ENCODE measurements at places on chromosomes 2 and 18. TPM values are rescaled to one million over a fixed set of nuclear protein-coding genes. Genes with fewer than 3 reads are reported as not detected.

Gene NAGK
- 185 TPM for total RNA-seq

Gene TEKT4
- total RNA-seq, result not detected

Gene ANKZF1
- total RNA-seq, result 27.9 TPM

Gene FAM110C
- 0.22 TPM for total RNA-seq

Gene MAB21L4
- total RNA-seq, result not detected

Gene SNRNP27
- 50.7 TPM for total RNA-seq

Gene TRIB2
- 40.5 TPM for total RNA-seq

Gene CNGA3
- total RNA-seq, result not detected

Gene LONRF2
- 1.7 TPM for total RNA-seq

GRCh38 chr2:160956243-160956802, 203.9 kb upstream of the TANK start:
- no peaks in the 10 kb centered on the region for H3K36me3 ChIP-seq
- no peaks in the 10 kb centered on the region for H3K27me3 ChIP-seq
- H3K27ac ChIP-seq, result no peak overlapping the region
- H3K4me1 ChIP-seq, result peaks cover 9% of the 10 kb centered on the region
- no peak overlapping the region for H3K4me3 ChIP-seq
- no peak for DNase-seq

GRCh38 chr2:109715313-109715805, 78.7 kb upstream of the RGPD5 start:
- peaks cover 3% of the 10 kb centered on the region for H3K27me3 ChIP-seq
- no peak overlapping the region for H3K27ac ChIP-seq
- no peaks in the 10 kb centered on the region for H3K4me1 ChIP-seq
- no peaks in the 10 kb centered on the region for H3K36me3 ChIP-seq
- no peak for DNase-seq

GRCh38 chr2:169039702-169040101, 8.6 kb upstream of the ABCB11 start:
- no peak overlapping the region for H3K27ac ChIP-seq
- H3K27me3 ChIP-seq, result no peaks in the 10 kb centered on the region
- peaks cover 4% of the 10 kb centered on the region for H3K4me1 ChIP-seq
- no peak for DNase-seq
- H3K36me3 ChIP-seq, result peaks cover 17% of the 10 kb centered on the region

DNA sequence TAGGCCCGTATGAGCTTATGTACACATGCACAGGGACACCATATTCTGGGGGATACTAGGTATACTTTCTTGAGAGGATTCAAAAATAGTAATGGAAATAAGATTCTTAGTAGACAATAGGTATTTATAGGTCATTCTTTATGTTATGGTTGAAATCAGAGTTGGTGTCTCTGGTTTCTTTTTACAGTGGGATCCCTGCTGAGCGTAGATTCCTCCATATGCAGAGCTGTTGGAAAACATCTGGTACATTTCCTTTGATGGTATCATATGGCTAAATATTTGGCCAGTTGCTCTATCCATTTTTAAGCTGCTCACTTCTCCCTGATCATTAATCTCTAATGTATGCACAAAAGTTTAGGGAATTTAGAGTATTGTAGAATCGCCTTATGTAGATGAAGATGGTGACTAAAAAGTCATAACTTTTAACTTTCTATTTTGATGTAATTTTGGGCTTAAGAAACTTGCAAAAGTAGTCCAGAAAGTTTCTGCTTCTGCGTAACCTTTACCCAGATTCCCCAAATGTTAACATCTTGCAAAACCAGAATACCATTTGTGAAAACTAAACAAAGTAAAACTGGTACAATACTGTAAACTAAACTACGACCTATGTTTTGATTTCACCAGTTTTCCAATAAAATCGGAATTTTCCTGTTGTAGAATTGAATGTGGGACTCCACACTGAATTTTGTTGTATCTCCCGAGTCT, 5.4 kb downstream of the ARHGAP28 start:
- no peak for DNase-seq
- no peaks in the 10 kb centered on the region for H3K27me3 ChIP-seq

- no peak overlapping the region for H3K4me3 ChIP-seq
- peaks cover 11% of the 10 kb centered on the region for H3K4me1 ChIP-seq
- no peak overlapping the region for H3K27ac ChIP-seq
Observed at GRCh38 chr18:73232933-73233332, 365.1 kb upstream of the NETO1 start.

- no peaks in the 10 kb centered on the region for H3K27me3 ChIP-seq
- peak overlapping the region; percentile 77 for H3K4me3 ChIP-seq
- H3K4me1 ChIP-seq, result peaks cover 43% of the 10 kb centered on the region
- H3K27ac ChIP-seq, result peak overlapping the region; percentile 84
Observed at GRCh38 chr2:237967463-237967951, 693 bp downstream of the UBE2F start.

DNA sequence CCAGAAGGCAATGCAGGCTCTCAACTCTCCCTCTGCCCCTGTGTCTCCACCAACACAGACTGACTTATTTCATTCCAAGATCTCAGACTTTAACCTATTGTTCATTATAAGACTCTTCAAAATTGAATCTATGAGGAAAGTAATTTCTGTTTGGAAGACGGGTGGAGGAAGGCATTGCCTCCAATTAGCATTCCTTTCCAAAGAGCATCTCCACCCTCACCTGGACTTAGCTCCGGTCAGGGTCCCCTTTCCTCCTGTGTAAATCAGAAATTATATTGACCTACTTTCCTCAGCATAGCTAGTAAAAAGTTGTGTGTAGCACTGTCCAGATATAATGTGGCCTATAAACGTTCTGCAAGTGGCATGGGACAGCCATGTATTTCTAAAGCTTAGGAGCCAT, 230.4 kb upstream of the ACVR2A start:
- H3K4me3 ChIP-seq, result no peak overlapping the region
- H3K27me3 ChIP-seq, result peaks cover 4% of the 10 kb centered on the region
- peaks cover 13% of the 10 kb centered on the region for H3K4me1 ChIP-seq
- no peak for DNase-seq
- H3K36me3 ChIP-seq, result no peaks in the 10 kb centered on the region

DNA sequence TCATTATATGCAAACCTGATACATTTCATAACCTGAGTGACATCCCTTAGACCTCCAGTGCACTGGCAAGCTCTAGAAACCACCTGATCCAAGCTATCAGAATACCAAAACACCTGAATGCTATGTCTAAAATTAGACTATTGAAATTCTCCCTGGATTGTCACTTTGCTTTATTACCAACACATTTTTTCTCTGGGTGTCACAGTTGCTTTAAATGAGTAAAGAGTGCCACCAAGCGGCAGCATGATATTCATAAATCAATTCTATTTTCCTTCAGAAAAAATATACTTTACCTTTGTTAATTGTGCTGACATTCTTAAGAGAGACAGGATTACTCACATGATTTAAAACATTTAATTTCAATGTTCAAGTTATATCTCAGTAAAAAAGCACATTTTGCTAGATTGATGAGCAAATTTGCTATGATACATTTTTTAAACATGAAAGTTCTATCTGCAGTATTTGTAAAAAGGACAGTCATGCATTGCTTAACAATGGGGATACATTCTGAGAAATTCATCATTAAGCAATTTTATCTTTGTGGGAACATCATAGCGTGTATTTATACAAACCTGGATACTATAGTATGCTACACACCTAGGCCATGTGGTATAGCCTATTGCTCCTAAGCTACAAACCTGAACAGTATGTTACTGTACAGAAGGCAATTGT, 338.4 kb upstream of the SLC39A10 start:
- no peak for DNase-seq
- H3K4me3 ChIP-seq, result no peak overlapping the region
- peaks cover 8% of the 10 kb centered on the region for H3K4me1 ChIP-seq
- peaks cover 13% of the 10 kb centered on the region for H3K27me3 ChIP-seq
- no peaks in the 10 kb centered on the region for H3K36me3 ChIP-seq

- no peak overlapping the region for H3K27ac ChIP-seq
- DNase-seq, result no peak
- H3K27me3 ChIP-seq, result no peaks in the 10 kb centered on the region
- no peaks in the 10 kb centered on the region for H3K36me3 ChIP-seq
Observed at GRCh38 chr2:145769011-145769716, 1249.2 kb upstream of the ZEB2 start.

DNA sequence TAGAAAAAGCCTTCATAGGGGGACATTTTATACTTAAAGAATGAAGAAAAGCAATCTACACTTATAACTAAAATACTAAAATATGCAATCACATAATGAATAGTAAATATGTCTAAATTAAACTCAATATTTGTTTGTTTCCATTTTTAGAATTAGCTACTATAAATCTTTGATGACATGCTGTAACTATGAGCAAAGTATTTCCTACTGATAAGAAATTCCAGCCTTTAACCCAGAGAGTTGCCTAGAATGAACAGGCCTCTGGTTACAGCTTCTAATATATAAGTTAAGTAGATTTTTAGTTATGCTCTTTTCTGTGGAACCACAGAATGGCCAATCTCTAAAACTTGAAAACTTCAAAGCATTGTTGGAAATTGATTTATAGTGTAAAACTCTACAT, 1465.6 kb upstream of the ZEB2 start:
- no peak for DNase-seq
- H3K27ac ChIP-seq, result no peak overlapping the region
- H3K36me3 ChIP-seq, result no peaks in the 10 kb centered on the region
- peaks cover 9% of the 10 kb centered on the region for H3K4me1 ChIP-seq

DNA sequence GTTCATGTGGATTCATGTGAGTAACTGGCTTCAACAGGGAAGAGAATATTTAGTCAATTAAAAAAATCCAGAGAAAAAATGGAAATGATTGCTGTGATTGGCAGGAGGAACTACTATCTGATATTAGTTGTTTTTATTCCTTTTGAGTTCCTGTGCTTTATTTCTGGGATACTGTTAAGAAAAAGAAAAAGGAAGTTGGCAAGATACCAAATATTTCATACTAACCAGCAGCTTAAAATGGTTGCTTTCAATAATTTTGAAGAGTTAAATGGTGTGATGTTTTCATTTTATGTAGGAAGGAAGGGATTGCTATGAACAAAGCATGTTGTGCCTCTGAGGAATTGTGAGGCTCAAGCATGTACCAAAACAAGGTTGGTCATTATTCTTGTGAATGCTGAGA, 8.1 kb upstream of the MTX2 start:
- no peak overlapping the region for H3K27ac ChIP-seq
- no peak overlapping the region for H3K4me3 ChIP-seq
- DNase-seq, result no peak
- H3K36me3 ChIP-seq, result no peaks in the 10 kb centered on the region
- H3K4me1 ChIP-seq, result no peaks in the 10 kb centered on the region

GRCh38 chr2:113245276-113245711, 33.4 kb downstream of the PAX8 start:
- peaks cover 1% of the 10 kb centered on the region for H3K36me3 ChIP-seq
- H3K27me3 ChIP-seq, result no peaks in the 10 kb centered on the region
- peaks cover 24% of the 10 kb centered on the region for H3K4me1 ChIP-seq
- no peak overlapping the region for H3K27ac ChIP-seq
- no peak for DNase-seq
- no peak overlapping the region for H3K4me3 ChIP-seq

GRCh38 chr2:64325477-64325851, 128.5 kb upstream of the LGALSL start:
- no peaks in the 10 kb centered on the region for H3K27me3 ChIP-seq
- H3K36me3 ChIP-seq, result no peaks in the 10 kb centered on the region
- DNase-seq, result no peak
- H3K4me3 ChIP-seq, result no peak overlapping the region

- no peak for DNase-seq
- no peak overlapping the region for H3K4me3 ChIP-seq
- peak overlapping the region; percentile 77 for H3K27ac ChIP-seq
- peaks cover 25% of the 10 kb centered on the region for H3K4me1 ChIP-seq
- H3K36me3 ChIP-seq, result peaks cover 20% of the 10 kb centered on the region
Observed at GRCh38 chr2:100976645-100977391, 25.3 kb upstream of the RPL31 start.

DNA sequence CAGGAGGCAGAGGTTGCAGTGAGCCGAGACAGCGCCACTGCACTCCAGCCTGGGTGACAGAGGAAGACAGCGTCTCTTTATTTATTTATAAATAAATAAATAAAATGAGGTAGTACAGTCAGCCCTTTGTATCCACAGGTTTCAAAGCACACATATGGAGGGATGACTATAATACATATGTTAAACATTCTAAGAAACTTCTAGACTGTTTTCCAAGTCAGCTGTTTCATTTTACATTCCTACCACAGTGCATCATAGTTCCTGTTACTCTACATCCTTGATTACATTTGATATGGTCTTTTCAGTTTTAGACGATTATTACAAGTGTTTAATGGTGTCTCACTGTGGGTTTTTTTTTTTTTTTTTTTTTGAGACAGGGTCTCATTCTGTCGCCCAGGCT, 157.6 kb downstream of the ATAD2B start:
- no peak for DNase-seq
- H3K27me3 ChIP-seq, result no peaks in the 10 kb centered on the region
- no peak overlapping the region for H3K27ac ChIP-seq
- peaks cover 20% of the 10 kb centered on the region for H3K36me3 ChIP-seq
- no peaks in the 10 kb centered on the region for H3K4me1 ChIP-seq

DNA sequence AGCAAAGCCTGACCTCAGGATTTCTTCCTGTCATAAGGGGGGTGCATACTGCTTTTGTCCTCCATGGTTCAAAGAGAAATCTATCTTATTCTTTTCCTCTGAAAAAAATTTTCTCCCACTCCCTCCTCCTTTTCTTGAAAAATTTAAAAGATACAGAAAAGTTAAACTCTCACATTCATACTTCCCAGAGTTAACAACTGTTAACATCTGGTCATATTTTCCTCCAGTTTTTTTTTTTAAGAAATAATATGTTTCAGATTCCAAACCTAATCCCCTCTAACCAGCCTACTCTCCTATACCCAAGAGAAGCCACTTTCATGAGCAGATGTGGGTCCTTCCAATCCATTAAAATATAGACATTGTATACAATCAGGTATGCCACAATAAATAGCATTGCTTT, 378.9 kb upstream of the HNRNPA3 start:
- no peak for DNase-seq
- no peak overlapping the region for H3K4me3 ChIP-seq
- H3K27me3 ChIP-seq, result peaks cover 3% of the 10 kb centered on the region
- no peak overlapping the region for H3K27ac ChIP-seq

DNA sequence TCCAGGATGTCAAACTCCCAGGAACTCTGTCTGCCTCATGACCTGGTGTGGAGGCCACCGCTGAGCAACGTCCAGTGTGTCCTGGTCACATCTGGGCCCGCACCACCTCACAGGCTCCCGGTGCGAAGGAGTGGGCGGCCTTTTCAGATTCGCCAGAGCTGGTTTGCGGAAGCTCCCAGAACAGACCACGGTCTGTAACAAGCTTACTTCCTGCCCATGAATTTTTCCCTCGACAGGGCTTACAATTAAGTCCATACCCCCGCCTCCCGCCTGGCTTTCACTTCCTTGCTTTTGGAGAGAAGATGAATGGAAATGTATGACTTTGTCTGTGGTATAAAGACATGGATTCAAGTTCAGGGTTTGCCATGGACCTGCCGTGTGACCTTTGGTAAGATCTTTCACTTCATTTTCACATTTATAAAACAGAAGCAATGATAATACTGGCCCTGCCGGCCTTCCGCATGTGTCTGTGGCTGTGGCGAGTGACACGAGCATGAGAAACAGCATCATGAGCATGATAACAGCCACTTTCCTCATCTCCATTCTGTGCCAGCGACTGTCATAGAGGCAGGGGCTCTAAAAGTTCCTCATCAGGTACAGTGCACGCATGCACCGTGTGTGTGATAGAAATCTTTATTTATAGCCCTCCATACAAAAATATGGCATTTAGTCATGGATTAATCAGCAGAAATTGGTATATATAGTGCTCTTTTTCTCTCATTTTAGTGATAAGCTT, 31.0 kb upstream of the KCNF1 start:
- no peak overlapping the region for H3K4me3 ChIP-seq
- no peak overlapping the region for H3K27ac ChIP-seq
- peaks cover 15% of the 10 kb centered on the region for H3K4me1 ChIP-seq
- H3K27me3 ChIP-seq, result no peaks in the 10 kb centered on the region
- no peaks in the 10 kb centered on the region for H3K36me3 ChIP-seq
- no peak for DNase-seq
